ENCODE measurements at places on chromosomes 16 and 17.
A peak's percentile ranks its signal among the peaks of the same experiment; 100 is the strongest.

DNA sequence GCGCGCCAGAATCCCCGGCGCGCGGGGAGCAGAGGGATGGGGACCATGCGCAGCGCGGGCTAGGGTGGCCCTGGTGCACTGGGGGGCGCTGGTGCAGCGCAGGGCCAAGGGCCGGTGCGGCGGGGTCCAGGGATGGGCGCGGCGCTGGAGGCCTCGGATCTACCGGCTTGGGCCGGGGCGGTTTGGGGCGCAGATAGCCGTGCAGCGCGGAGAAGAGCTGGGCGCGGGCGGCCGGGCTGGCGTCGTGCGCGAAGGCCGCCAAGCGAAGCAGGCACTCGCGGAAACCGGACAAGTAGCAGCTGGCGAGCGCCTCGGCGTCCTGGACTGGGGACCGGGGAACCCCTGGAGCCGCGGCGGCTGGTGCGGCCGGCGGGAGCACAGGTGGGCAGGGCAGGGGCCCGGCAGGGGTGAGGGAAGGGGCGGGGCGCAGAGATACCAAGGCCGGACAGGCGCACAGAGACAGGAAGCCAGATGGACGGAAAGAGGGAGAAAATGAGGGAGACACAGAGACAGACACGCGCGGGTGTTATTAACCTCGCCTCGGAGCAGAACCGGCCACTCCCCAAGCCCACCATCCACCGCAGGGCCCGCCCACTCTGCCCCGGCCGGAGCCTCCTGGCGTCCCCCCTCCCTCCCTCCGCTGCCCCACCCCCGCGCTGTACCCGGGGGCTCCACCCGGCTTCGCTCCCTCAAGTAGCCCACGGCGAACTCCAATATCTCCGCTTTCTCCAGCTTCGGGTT, 2.1 kb downstream of the HES7 start:
- no peak for DNase-seq

GRCh38 chr16:28317040-28317880, 24.9 kb downstream of the SBK1 start:
- peak; percentile 30 for DNase-seq

DNA sequence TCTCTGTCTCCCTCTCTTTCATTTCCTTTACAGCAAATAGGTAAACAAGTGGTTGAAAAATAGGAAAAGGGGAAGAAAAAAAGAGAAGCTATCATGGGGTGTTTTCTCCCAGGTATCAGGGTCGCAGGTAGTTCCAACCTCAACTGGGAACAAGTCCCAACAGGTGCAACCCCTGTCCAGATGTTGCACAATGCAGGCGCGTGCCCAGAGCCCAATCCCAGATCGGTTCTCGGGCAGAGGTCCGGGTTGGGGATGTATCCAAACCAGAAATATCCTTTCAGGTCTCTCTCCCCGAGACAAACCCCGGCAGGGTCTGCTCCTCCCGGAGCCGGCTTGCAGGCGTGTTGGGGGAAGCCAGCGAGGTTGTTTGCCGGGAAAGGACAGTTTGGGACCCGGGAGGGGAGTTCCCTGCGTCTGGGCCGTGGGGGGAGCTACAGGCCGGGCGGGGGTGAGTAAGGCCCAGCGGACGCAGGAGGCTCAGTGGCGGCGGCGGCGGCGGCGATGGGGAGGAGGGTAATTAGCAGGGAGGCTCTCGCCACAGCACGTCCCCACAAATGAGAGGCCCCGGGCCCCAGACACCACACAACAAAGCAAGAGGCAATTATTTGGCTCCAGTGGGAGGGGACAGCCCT, 21.2 kb upstream of the SP6 start:
- no peak for DNase-seq

- no peak for DNase-seq
Observed at GRCh38 chr17:43857957-43858600, 11.1 kb downstream of the CD300LG start.

DNA sequence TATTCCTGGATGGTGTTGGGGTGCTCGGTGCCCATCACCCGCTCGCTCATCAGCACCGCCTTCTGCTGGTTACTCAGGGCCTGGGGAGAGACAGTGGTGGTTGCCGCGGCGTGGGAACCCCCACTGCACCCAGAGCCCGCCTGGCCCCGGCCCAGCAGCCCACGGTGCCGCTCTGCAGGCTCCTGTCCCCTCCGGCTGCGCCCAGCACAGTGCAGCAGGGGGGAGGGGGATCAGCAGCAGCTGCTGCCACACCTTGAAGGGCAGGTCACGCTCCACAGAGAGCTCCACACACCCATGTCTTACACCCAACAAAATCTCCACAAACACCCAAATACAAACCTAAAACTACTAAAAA, 18.8 kb downstream of the CLUH start:
- DNase-seq: no peak

DNA sequence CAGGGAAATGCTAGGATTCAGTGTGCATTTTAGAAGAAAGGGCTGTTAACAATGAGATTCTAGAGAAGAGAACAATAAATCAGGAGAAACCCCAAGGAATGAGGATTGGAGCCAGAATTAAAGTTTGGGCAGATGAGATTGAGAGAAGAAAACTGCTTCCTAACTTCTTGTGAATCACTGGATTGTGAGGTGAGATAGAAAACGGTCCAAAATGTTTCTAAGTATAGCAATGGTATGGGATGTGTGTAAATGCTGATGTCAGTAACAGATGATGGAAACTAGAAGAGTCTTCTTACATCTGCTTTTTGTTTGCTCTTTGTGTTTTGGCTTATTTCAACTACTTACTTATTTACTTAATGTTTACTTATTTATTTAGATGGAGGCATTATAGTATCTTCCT, 123.0 kb downstream of the KCNJ2 start:
- no peak for DNase-seq

DNA sequence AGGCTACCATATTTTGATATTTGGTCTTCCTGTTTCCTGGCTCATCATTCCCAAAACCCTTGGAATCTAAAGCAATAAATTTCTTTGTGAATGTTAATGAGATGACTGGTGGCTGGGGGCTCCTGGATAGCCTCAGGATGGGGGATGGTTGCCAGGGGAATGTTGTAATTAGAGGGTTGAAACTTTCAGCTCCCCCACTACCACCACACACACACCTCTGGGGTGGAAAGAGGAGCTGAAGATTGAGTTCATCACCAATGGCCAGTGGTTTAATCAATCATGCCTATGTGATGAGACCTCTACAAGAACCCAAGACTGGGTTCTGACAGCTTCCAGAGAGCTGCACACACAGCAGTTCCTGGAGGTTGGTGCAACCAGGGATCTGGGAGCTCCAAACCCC, 59.1 kb downstream of the HS3ST3A1 start:
- DNase-seq: no peak

GRCh38 chr16:23534868-23535860, 22.0 kb downstream of the EARS2 start:
- DNase-seq: no peak

DNA sequence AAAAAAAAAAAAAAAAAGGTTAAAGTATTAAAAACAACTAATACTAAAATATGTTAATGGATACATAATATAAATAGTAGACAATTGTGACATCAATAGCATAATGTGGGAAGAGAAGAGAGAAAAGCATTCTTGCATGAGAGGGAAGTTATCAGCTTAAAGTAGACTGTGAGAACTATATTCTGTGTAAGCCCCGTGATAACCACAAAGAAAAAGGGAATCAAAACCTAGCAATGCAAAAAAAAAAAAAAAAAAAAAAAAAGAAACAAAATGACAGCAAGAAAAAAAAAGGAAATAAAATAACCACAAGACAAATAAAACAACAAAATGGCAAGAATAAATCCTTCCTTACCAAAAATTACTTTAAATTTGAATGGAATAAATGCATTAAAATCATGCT, 39.8 kb upstream of the MYLK3 start:
- DNase-seq: no peak

DNA sequence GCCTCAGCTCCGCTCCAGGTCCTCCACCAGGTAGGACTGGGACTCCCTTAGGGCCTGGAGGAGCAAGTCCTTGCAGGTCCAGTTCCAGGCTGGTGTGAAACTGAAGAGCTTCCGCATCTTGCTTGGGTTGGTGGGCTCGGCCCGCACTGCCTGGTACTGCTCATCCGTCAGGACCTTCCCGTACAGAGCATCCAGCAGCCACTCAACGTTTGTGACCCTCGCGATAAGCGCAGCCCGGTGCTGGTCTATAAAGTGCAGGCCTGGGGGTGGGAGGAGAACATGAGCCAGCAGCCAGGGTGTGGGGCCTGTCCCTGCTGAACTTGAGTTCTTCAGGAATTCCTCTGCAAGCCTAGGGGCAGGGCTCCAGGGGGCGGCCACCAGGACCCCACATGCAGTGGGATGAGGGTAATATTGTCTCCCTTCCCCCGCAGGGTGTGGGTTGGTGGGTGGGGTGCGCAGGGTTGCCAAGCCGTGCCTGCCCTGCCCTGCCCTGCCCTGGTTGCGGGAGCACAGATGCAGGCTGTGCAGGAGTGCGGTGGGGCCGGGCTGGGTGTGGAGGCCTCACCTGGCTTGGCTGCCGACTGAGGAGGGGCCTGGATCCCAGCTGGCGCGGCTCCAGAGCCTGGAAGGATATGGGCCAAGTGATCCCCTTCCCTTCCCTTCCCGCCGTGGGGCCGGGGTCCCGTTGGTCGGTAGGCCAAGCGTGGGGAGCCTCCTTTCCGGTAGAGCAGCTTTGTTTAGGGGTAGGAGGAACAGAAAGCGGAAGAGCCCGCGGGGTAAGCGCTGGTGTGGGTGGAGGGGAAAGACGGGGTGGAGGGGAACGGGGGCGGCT, 762 bp downstream of the PYCARD start:
- DNase-seq: no peak

GRCh38 chr16:50801036-50801435, 59.1 kb downstream of the CYLD start:
- DNase-seq: no peak

DNA sequence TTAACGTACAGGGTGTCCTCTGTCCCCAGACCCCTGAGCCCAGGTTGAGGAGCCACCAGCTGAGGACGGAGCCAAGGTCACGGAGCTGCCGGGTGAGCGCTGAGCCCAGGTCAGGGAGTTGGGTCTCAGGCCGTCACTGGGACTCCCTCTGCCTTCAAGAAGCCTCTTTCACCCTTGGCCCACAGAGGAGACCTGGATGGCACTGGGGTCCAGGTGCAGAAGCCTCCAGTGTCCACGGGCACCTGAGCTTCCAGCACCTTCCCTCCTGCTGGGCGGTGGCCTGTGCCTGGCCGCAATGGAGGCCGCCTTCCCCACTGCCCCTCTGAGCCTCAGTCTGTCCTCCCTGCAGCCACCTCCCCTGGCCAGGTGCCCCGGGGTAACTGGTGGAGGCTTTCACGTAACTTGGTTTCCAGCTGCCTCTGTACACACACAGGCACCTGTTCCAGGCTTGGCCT, 31.6 kb upstream of the CDH15 start:
- DNase-seq: no peak

GRCh38 chr16:23781176-23781575, 26.4 kb downstream of the CHP2 start:
- no peak for DNase-seq

DNA sequence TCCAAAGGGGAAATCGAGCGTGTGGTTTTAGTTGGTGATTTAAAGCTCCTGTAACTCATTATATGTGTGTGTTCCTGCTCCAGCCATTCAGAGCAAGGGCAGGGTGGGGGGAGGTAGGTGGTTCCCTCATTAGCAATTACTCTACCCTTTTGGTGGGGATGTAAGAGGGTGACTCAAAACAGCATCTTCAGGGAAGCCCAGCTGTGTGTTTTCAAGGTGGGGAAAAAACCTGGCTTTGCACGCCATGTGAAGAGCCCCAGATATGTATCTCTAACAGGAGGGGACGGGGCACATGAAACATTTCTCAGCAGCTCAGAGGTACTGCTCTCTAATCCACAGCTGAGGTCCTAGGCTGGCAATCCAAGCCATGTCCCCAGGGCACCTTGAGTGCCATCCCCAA, 241.3 kb upstream of the ZFHX3 start:
- no peak for DNase-seq

DNA sequence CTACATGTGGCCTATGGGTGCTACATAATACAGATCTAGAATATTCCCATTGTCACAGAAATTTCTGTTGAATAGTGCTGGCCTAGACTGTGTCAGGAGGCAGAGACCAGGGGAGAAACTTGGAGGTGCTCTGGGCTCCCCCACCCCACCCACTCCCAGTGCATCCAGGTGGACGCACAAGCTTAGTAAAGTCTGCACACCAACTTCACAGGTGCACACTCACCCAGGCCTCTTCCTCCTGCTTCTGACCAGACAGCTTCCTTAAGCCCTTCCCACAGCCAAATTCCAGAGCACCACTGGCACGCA, 7.6 kb upstream of the CNP start:
- DNase-seq: no peak

DNA sequence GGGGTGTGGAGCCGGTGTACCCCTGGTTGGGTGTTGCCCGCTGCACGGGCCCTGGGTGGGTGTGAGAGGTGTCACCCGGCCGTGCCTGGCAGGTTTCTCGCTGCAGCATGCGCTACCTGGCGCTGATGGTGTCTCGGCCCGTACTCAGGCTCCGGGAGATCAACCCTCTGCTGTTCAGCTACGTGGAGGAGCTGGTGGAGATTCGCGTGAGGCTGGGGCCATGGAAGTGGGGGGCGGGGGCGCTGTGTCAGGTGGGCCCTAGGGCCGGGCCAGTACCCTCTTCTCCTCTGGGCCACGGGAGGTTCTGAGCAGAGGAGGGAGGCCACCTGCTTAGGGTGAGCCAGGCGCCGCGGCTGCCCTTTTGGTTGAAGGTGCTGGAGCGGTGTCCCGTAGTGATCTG, 13.4 kb downstream of the DEF8 start:
- DNase-seq: no peak

GRCh38 chr17:27403480-27404005, 52.7 kb upstream of the KSR1 start:
- DNase-seq: no peak

DNA sequence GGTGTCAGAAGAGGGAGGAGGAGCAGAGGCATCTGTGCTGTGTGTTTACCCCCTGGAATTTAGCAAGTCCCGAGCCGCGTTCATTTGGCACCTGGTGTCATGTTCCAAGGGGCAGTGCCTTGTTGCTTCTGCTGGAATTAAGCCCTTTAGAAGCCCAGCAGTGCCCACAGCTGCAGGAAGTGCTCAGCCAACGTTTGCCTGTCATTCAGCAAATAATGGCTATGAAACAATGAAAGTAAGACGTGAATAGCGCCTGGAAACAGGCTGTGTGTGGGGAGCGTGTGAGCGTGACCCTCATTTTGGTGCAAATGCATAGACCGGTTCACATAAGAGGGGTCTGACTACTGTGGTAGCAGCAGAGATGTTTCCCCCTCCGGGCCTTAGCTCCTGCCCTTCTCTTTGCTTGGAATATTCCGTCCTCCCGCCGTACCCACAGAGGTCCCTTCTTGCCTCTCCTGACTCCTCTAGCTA, 5.8 kb upstream of the ATP2C2 start:
- DNase-seq: no peak

GRCh38 chr17:57885148-57885915, 35.5 kb upstream of the MRPS23 start:
- no peak for DNase-seq

- DNase-seq: no peak
Observed at GRCh38 chr16:15576960-15577958, 65.7 kb downstream of the MARF1 start.

DNA sequence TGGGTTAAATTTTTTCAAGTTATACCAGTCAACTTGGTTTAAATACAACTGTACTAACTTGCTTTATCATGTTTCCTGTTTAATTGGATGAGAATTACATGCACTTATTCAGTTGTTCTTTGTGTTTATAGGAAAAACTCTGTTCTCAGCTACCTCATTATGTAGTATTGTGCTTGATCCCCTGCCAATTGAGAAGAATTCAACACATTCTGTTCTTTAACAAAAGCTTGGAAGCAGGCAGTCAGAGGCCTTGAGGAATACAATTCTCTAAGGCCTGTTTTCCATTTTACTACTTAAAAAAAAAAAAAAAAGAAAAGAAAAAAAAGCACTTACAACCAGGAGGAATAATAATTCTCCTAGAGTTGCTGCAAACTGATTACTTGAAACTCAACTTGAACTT, 60.6 kb upstream of the CMIP start:
- DNase-seq: no peak

- peak; percentile 90 for DNase-seq
Observed at GRCh38 chr16:2867987-2868789, 10.2 kb upstream of the PRSS22 start.
